HT1080 (cell line): ENCODE measurements at places on chromosomes 6 and 20. TPM values are rescaled to one million over a fixed set of nuclear protein-coding genes. Genes with fewer than 3 reads are reported as not detected.

Gene HLA-DQB2
- total RNA-seq: not detected in 2 replicates

Gene ZNF311
- total RNA-seq: 0.40 and 0.51 TPM in 2 replicates

Gene OR2H1
- not detected in 2 replicates for total RNA-seq

Gene ERVFRD-1
- not detected in 2 replicates for total RNA-seq

Gene CCN6
- not detected in 2 replicates for total RNA-seq

Gene HLA-DPA1
- total RNA-seq: 2.2 and 8.9 TPM in 2 replicates

Gene CAPN11
- total RNA-seq: not detected in 2 replicates

Gene SLC17A1
- not detected in 2 replicates for total RNA-seq

Gene HSPA12B
- not detected in 2 replicates for total RNA-seq
